Kidney epithelial cell (primary cell): ENCODE measurements at places on chromosomes 7 and 10. TPM values are rescaled to one million over a fixed set of nuclear protein-coding genes. Genes with fewer than 3 reads are reported as not detected.

- DNase-seq = no peak
Observed at GRCh38 chr10:44958196-44958897, 1.3 kb upstream of the RASSF4 start.

GRCh38 chr10:3781468-3782145, 3.4 kb downstream of the KLF6 start:
- DNase-seq = no peak

- DNase-seq = no peak
Observed at GRCh38 chr7:17176371-17177032, 122.0 kb upstream of the AHR start.

GRCh38 chr10:2790396-2791188, 276.8 kb upstream of the PFKP start:
- no peak for DNase-seq

GRCh38 chr10:75272094-75272493, 36.3 kb upstream of the COMTD1 start:
- no peak for DNase-seq

DNA sequence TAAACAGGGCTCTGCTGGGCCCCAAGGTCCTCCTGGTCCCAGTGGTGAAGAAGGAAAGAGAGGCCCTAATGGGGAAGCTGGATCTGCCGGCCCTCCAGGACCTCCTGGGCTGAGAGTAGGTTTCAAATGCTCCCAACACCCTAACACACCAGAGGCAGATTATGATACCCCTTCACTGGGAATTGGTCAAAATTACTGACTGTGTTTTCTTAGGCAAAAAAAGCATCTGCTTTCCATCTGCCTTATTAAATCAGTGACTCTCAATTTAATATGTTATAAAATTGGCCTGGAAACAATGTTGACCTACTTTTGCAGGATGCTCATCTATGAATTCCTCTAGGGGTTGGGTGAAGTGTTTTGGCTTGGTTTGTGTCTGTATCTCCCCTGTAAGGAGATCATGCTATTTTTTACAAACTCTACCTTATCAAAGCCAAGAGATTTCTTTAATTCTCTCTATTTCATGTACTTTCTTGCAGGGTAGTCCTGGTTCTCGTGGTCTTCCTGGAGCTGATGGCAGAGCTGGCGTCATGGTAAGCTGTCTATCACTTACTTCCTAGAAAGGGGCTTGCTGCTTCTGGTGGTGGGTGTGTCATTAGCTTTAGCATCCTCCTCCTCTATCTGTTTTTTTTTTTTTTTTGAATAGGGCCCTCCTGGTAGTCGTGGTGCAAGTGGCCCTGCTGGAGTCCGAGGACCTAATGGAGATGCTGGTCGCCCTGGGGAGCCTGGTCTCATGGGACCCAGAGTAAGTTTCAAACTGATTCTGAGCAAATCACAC, 15.9 kb downstream of the COL1A2 start:
- no peak for DNase-seq

- DNase-seq = no peak
Observed at GRCh38 chr10:7752251-7752650, 35.5 kb downstream of the KIN start.

GRCh38 chr7:8197994-8198698, 63.8 kb downstream of the ICA1 start:
- DNase-seq = no peak

- no peak for DNase-seq
Observed at GRCh38 chr7:6360841-6361240, 86.9 kb downstream of the DAGLB start.

- no peak for DNase-seq
Observed at GRCh38 chr10:79454259-79454658, 8.8 kb upstream of the ZCCHC24 start.

- no peak for DNase-seq
Observed at GRCh38 chr10:25028711-25029110, 12.3 kb downstream of the THNSL1 start.

The PDZD7 gene
- 1.2 and 3.5 TPM in 2 replicates for total RNA-seq

The PCGF5 gene
- 35.9 and 36.6 TPM in 2 replicates for total RNA-seq

The LDB1 gene
- total RNA-seq = 46.8 and 56.0 TPM in 2 replicates

The SH2D4B gene
- not detected in 2 replicates for total RNA-seq
